Activated CD8-positive, alpha-beta T cell treated with anti-CD3 and anti-CD28 coated beads, Interleukin-2, amount 10 ng/mL, durations not matched to agents 7 days and 5 days (primary cell): ENCODE measurements at places on chromosomes 1 and 21. TPM values are rescaled to one million over a fixed set of nuclear protein-coding genes. Genes with fewer than 3 reads are reported as not detected.

FGR gene
- 0.21 TPM for total RNA-seq

FCAMR gene
- total RNA-seq = not detected

DNA sequence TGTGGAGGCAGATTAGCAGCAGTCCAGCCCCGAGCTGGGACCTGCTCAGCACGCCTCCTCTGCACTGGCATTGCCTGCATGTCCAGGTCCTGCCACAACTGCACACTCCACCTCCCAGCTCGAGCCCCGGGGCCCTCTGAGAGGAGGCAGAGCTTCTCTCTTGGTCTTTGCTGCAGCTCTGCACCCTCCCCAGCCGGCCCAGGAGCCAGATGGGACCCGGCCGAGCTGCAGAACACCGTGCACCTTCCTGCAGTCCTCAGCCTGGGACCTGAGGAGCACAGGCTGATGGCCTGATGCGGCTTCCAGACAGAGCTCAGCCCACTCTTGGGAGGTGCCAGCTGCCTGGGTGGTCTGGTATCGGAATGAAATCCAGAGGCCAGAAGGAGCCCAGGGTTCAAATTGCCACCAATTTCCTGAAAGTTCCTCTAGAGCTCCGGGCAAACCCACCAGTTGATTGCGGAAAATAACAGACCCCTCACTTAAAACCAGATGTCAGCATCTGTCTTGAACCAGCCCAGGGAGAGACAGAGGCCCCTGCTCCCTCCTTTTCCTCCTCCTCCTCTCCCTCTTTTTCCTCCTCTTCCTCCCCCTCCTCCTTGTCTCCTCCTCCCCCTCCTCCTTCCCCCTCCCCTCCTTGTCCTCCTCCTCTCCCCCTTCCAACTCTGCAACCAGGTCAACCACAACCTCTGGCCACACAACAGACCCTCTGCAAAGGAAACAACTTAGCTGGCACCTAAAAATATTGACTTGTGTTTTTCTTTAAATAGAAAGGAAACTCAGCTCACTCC lies 10.6 kb upstream of the SPSB1 start:
- peaks cover 15% of the 10 kb centered on the region for H3K36me3 ChIP-seq
- H3K4me1 ChIP-seq = peaks cover 65% of the 10 kb centered on the region
- H3K27ac ChIP-seq = peak overlapping the region; percentile 77
- no peak overlapping the region for H3K4me3 ChIP-seq

GRCh38 chr21:43865540-43866259 lies 677 bp downstream of the AGPAT3 start:
- H3K4me1 ChIP-seq = peaks cover 45% of the 10 kb centered on the region
- peaks cover 28% of the 10 kb centered on the region for H3K36me3 ChIP-seq
- no peaks in the 10 kb centered on the region for H3K27me3 ChIP-seq
- peak; percentile 66 for DNase-seq
- H3K4me3 ChIP-seq = peak overlapping the region; percentile 81
- H3K27ac ChIP-seq = peak overlapping the region; percentile 86
